ENCODE measurements at places on chromosomes 6 and 20.

DNA sequence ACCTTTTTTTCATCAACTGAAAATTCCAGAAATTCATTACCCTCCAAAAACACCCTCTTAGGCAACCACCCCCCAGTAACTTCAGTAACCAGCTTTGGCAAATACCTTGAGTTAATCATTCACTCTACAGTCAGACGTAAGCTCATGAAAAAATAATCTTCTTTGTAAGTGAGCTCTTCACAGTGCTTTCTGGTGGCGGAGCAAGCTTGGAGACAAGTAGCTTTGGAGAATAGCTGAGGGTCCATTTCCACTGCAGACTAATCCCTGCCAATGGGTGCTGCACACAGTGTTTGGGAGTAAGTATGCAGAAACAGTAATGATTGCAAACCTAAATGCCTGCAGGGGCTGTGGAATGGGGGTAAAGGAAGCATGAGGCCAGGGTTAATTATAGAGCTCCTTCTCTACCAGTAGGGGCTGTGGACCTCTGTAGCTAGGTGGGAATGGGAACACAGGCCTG, 56.8 kb upstream of the HINT3 start:
- DNase-seq = no peak

DNA sequence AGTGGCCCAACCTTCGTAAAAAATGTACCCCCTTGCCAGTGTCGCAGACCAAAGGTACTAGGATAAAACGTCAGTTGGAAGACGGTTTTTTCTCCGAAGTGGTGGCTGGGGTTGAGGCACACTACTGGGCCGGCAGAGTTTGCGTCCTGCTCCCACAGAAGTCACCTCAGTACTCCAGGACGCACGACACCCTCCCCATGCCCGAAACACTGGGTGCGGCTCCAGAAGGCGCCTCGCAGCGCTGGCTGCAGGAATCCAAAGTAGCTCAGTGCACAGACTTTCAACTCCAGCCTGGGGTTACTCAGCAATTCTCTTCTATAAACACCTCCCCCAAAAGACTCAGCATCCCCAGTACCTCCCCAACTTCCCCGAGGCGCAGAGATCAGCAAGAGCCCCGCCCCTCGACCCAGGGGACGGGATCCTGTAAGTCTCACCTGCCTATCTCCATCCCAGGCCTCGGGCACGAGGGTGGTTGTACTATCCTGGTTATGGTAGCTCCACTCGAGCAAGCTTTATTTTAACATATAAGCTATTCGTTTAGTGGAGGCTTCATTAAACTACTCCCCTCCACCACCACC, 88.2 kb downstream of the ZFP64 start:
- peak; percentile 90 for DNase-seq

DNA sequence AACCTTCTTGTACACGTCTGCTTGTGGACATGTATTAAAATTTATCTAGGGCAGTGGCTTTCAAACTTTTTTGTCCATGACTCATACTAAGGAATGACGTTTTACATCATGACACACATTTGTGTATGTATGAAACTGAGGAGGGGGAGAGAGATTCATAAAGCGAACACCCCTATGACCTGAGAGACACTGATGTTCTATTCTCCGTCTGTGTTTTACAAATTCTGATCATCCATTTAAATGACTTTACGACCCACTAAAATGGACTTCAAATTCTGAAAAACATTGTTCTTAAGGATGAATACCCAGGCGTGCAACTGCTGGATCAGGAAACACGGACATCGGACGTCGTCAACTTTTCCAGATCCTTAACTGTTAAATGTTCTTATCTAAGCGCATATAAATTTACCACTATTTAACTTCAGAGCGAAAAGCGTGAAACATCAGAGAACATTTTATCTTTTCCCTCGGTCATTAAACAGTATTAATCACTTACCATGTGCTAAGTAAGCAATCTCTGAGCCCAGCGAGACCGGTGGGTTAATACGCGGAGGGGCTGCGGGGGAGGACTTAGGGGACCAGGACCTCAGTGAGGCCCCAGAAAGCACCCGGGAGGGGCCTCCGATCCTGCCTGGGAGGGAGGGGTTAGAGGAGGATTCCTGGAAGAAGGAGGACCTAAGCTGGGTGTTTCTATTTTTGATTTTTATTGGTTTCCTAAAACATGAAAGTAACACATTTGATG, 1.2 kb downstream of the PLAGL1 start:
- DNase-seq = no peak

DNA sequence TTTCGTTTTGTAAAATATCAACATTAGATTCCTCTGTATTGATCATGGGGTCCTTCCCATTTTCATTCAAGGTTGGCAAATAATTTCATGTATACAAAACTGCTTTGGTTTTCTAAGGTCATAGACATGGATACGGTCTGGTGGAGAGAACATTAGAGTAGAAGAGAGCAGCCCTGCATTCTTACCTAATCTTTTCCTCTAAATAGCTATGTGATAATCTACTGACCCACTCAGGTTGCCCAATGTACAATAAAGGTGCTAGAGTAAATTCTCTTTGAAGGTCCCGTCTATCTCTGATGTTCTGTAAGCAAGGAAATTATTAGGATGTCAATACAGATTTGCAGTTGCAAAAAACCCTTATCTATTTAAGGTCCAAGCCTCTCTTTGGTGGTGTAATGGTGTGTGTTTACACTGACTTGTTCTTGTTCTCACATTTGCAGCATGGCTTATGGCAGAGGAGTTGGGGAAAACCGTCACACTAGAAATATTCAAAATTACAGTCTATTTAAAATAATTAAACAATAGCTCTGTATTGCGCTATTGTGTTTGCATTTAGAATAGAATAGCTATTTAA, 31.2 kb upstream of the NOX3 start:
- no peak for DNase-seq

DNA sequence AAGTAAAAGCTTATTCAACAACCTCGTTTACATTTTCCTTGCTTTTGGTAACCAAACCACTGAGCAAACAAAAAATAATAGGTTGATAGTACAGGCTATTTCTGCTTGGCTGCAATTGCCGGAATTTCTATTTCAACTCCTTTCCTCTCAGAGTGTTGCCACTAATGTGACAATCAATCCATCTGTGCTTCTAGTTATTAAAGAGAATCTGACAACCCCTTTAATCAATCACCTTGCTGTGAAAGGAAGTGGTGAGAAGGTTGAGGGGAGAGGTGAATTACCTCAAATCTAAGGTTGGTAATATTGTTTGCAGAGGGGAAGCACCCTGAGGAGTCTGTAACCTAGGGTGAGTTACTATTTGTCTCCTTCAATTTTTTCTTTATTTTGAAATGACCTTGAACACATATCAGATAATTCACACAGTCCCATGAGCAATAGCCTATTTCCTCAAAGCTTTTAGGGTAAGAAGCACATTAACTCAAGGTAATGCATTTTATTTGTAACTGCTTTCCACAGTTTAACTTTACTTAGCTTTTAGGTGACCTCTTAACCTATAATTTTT, 603.4 kb downstream of the MMUT start:
- no peak for DNase-seq

- peak; percentile 55 for DNase-seq
These were observed 21.1 kb upstream of the NOTCH4 start for GRCh38 chr6:32244946-32245398.

DNA sequence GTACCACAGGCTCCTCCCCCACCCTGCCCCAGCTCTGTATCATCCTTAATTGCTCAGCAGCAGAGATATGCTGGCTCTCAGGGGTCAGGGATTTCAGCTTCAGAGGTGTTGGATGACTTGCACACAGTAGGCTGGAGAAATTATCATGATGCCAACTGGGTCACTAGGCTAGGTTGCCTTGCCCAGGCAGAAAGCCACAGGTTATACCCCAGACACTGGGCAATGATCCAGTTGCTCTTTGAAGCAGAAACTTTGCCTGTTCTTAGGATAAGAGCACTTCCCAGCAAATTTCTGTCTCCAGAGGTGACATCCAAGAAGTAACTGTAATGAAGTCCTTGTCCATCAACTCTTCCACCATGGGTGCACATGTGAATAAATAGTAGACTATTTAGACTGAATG, 38.3 kb upstream of the SCML4 start:
- DNase-seq = no peak

DNA sequence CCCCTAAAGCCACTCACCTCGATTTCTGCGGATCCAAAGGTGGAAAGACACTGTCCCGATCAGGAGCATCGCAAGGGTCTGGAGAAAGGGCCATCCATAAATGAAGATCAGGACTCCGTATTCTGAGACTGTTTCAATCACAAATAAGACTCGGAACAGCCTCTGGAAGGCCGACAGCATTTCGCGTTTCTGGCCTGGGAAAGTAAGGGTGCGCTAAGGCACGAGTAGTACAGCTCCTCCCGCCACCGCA, 44.6 kb downstream of the DPPA5 start:
- no peak for DNase-seq

GRCh38 chr6:89308525-89309395, 6.3 kb downstream of the GABRR2 start:
- peak; percentile 3 for DNase-seq

- DNase-seq = no peak
These were observed 1.8 kb downstream of the LTB start for GRCh38 chr6:31580438-31580740.
